GM23338 (cell line): ENCODE measurements at places on chromosomes 6 and 20.

DNA sequence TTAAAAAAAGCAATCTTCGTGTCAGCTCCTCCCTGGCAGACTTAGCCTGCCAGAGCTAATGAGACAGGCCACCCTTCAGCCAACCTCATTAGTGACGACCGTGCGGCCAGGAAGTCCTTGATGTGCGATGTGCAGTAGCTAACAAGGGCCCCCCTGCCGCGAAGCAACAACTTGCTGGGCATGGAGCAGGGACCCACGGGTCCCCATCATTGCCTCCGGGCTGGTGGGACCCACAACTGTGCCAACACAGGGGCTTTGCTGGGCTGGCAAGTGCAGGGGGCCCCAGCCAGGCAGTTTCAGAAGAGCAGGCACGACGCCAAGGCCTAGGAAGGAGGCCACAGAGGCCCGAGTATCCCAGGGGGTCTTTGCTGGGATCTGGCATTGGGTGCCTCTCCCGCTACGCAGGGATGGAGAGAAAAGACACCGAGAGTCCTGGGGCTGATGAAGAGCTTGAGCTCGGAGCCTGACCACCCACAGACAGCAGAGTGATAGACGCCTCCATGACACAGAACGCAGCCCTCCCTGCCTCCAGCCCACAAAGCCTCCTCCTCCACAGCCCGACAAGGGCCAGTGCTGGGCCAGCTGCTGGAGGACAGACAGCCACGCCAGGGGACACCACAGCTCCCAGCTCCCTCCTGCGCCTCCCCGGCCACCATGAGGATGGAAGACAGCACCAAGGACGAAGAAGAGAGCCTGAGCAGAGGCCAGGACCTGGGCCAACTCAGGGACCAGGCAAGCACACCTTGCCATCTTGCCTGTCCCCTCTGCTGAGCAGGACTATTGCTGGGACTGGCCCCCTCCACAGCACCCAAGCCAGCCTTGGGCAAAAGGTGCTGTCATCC is 96.6 kb downstream of the YTHDF1 start:
- no peak for DNase-seq

DNA sequence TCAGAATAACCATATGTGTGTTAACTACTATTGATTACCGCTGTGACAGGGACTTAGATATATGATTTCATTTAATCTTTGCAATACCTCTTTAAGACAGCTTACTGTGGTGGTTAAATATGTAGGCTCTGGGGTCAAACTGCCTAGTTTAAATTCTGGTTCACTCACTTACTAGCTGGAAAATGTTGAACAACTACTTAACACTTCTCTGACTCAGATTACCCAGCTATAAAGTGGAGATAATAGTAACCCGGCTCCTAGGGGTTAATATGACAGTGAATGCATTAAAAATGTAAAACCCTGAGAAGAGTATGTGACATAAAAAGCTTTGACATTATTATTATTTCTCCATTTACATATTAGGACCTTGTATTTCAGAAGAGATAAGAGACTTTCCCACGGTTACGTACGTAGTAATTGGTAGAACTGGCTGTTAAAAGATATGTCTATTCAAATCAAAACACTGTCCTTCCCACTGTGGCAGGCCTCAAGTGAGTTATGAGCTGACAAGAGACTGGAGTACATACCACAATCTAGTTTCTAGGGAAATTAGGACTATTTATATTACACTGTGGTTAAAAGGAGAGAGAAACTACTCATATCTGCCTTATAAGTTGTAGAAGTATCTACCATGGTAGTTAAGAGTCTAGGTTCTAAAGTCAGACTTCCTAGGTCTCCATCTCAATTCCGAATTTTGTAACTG is 4.4 kb upstream of the PLCB1 start:
- DNase-seq: no peak

DNA sequence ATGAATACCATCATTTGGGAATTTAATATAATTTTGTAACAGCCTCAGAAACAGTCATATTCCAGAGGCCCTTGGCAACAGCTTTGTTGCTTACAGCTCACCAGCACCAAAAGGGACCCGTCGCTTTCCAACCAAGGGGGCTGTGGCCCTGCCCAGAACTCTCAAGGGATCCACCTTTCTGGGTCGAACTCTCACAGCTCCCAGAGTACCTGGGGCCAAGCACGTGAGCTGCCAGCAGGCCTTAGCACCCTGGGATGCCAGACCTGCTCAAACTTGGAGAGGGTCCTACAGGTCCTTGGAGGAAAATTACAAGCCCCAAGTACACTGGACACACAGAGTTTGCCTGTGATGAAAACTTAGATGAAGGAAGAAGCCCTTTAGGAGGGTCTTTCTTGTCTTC is 66.6 kb downstream of the SNX5 start:
- DNase-seq: no peak

DNA sequence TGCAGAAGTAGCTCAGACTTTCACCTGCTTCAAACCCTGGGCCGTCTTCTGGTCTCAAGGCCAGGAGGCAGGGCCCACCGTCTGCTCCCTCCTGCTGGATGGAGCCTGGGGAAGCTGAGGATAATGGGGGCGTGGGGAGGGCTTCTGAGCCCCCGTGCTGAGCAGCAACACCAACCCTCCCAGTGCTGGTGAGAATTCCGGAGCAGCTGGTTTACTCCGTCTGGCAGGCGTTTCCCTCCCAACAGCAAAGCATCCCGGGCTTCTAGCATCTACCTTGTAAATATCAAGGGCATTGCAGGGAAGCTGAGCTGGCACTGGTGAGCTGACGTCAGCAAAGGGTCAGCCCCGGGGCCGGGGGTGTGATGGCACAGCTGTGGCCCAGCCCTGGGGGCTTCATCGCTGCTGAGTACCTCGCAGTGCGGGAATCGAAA is 16.8 kb upstream of the CHRNA4 start:
- DNase-seq: no peak

DNA sequence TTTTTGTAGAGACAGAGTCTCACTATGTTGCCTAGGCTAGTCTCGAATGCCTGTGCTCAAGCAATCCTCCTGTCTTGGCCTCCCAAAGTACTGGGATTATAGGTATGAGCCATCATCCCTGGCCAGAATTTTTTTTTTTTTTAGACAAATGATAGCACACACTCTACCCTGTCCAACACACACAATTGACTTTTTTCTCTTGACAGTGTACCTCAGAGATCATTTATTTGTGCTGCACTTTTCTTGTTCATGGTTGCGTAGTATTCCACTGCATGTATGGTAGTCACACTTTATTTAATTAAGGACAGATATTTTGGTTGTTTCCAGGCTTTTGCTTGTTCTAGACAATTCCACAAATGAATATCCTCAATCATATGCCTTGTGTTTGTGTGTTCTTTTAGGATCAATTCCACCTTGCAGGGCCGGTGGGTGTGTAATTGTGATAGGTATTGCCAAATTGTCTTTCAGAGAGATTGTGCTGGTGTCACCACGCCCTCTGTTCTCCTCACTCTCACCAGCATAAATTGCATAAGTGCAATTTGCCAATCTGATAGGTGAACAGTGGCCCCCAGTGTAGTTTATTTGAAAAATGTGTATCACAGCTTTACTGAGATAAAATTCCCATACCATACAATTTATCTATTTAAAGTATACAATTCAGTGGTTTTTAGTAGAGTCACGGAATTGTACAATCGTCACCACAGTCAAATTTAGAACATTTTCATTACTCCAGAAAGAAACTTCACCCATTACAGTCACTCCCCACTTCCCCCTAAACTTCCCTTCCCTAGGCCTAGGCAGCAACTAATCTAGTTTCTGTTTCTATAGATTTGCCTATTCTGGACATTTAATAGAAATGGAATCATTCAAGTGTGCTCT is 20.1 kb downstream of the SRC start:
- no peak for DNase-seq

- no peak for DNase-seq
These were observed 91.0 kb downstream of the GFRA4 start for GRCh38 chr20:3572151-3572550.

DNA sequence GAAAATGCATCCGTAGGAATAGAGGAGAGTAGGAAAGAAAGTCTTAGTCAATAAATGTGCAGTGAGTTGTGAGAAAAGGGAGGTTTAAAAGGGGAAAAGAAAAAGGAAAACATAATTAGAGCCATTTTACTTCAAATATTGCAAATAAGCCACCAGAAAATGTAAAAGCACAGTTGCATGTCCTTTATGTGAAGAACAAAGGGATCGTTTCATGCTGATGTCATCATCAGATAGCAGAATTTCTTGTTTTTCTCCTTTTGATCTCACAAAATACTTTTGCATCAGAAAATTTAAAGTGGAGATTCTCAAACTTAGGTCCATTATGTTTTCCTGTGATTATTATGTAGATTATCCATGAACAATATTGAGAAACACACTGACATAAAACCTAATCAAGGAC is 166.7 kb downstream of the HAO1 start:
- no peak for DNase-seq

- no peak for DNase-seq
These were observed 95.6 kb downstream of the HDGFL1 start for GRCh38 chr6:22664968-22665367.

- DNase-seq: no peak
These were observed 4.8 kb downstream of the EDN1 start for GRCh38 chr6:12294851-12295536.

DNA sequence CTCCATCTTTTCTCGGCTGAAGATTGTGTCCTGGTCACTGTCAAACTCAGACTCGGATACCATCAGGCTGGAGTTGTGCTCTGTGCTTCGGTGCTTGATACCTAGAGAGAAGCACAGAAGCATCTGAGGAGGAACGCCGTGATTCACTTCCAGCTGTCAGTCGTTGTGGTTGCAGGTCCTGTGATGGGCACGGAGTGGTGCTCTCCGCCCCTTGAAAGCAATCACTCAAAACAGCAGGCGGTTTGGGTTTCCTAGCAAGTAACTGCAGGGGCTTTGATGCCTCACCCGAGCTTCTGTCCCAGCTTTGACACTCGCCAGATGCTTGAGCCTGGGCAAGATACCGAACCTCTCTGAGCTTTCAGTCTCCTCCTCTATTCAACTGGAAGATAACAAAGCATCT is 52.5 kb downstream of the ALDH5A1 start:
- peak; percentile 75 for DNase-seq

DNA sequence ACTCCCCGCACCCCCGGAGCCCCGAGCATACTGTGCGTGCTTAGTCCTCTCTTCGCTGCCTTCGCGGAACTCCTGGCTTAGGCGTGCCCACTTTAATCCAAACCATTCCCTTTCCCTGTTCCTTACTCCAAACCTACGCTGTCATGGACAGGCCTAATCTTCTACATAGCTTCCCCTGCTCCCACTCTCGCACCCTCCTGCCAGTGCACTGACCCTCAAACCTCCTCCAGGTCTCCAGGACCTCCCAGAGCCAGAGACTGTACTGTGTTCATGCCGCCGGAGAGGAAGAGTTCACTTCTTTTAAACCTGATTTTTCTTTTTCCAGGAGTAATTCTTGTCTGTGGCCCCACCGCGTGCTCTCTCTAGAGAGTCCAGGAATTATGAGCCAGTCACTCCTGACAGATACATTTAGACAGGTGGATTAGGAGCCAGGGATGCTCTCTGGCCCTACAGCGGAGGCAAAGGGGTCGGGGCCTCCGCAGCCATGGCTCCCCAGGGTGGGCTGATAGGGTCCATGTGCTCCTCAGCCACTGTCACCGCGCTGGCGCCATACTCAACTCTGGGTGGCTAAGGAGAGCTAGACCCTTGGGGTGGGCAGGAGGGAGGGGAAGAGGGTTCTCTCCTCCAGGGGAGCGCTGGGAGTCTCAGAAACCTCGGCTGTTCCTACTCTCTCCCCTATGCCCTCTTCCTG is 1.6 kb upstream of the PAX1 start:
- DNase-seq: peak; percentile 32

- DNase-seq: peak; percentile 42
These were observed 155.5 kb upstream of the SLC24A3 start for GRCh38 chr20:19056909-19057308.

DNA sequence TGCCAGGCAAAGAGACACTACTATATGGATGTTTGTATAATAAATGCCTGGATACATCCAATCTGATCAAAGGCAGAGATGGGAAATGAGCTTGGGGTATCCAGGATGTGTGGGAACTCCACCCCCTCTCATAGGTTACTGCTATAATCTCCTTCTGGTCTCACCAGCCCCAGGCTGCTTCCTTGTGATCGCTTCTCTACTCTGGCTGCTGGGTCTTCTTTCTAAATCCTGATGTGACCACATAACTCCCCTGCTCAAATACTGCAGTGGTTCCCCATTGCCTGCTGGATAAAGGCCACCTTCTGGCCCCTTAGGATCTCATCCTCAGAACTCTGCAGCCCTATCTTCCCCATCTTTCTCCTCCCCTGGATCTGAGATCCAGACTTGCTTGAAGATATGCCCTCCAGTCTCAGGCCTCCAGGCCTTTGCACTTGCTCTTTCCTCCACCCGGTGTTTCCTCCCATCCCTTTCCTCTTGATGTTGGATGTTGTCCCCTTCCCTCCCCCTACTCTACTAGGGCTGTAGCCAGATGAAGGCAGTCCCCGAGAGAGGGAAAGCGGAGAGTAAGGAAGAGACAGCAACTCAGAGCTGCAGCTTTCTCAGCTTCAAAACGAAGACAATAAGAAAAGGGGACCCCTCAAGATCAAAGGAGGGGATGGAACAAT is 828 bp upstream of the XKR7 start:
- DNase-seq: peak; percentile 61
